Hippocampal formation (tissue), 2 donors: ENCODE measurements at places on chromosomes 4 and X.

DNA sequence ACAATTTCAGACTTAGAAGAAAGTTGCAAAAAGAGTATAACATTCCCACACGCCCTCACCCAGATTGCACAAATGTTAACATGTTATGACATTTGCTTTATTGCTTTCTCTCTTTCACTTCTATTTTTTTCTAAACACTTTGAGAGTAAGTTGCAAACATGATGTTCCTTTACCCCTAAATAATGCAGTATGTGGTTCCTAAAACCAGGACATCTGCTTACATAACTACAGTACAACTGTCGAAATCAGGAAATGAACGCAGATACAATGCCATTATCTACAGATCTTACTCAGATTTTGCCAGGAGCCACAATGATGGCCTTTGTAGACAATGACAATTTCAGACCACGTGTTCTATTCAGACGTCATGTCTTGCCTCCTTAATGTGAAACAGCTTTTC lies 22.4 kb downstream of the SH3TC1 start:
- no peak for DNase-seq

GRCh38 chrX:108313669-108314068 lies 124.6 kb downstream of the COL4A6 start:
- DNase-seq, result no peak

DNA sequence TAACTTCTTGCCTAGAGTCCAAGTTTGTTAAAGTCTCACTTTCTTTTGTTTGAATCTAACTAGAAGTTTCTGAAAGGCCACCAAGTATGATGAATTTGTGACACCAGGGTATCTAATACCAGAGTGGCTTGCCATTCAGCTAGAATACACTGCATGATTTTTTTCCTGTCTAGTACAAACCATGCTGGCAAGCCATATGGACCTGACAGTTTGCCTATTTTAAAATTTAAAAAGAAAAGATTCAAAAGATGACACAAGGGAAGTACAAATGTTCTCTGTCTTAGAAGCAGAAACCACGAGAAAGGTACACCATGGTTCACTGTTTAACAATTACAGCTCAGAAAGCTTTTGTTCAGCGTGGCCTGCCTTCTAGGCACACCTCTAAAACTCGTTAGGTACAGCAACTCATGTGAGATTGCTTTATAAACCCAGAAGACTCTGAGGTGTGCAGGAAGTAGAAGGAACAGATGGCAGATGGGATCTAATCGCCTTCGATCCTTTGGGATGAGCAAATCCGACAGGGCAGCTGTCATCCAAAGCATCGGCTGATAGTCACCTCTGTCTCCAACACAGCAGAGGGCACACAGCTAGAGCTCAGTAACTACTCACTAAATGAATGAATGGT lies 35.4 kb upstream of the CENPU start:
- DNase-seq, result no peak

DNA sequence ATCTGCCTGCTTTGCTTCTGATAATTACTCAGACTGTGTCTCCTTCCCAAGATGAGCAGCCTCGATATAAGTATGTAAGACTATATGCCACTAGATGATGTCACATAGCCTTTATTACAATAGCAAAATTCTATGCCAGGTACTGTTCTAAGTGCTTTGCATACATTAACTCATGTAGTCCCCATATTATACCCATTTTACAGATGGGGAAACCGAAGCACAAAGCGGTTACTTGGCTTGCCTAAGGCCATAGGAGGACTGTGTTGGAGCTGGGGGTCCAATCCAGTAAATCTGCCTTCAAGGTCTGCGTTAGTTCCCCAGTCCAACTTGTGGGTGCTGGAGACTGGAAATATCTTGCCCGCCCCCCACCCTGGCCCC lies 826 bp upstream of the SCML1 start:
- no peak for DNase-seq

DNA sequence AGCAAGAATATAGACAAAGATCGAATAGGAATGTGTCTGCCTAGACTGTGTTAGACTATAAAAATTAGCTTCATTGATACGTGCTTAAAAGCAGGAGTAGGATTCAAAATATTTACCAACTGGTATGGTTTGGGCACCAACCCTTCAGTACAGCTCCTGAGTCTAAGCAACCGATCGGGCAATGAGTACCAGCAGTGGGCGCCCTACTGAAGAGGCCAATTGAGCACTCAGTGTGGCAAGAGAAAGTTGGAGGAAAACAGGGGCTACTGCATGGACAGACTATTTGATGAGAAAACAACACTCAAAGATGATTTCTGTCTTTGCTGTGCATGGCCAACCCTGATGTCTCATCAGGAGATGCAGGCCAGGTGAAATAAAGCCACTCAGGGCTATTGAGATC lies 176.0 kb upstream of the NWD2 start:
- no peak for DNase-seq

GRCh38 chr4:169070071-169070894 lies 60.2 kb upstream of the CBR4 start:
- no peak for DNase-seq

DNA sequence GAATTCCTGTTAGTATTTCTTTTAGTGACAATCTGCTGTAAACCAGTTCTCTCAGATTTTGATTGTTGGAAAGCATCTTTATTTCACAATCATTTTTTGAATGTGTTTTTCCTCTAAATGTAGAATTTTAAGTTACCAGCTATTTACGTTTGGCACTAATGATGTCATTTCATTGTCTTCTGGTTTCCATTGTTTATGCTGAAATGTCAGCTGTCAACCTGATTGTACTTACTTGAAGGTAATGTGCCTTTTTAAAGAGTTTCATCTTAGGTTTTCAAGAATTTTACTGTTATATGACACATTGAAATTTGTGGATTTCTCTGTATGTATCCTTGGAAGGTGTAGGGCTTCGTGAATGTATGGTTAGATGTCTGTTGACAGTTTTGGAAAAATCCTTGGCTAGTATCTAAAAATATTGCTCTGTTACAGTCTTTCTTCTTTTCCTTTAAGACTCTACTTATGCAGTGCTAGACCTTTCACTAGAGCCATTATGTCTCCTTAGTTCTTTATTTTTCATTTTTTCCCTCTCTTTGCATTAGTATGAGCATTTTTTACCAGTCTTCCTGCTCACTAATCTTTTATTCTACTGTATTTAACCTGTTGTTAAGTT lies 30.4 kb downstream of the SMAD1 start:
- no peak for DNase-seq

DNA sequence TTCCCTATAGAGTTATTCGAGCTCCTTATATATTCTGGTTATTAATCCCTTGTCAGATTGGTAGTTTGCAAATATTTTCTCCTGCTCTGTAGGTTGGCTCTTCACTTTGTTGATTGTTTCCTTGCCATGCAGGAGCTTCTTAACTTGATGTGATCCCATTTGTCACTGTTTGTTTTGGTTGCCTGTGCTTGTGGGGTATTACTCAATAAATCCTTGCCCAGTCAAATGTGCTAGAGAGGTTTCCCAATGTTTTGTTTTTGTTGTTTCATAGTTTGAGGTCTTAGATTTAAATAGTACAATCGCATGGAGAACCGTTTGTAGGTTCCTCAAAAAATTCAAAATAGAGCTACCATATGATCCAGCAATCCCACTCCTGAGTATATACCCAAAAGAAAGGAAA lies 2.3 kb upstream of the SYTL5 start:
- no peak for DNase-seq

- DNase-seq, result peak; percentile 50
These were observed 92.2 kb upstream of the RAPGEF2 start for GRCh38 chr4:159010563-159011260.

DNA sequence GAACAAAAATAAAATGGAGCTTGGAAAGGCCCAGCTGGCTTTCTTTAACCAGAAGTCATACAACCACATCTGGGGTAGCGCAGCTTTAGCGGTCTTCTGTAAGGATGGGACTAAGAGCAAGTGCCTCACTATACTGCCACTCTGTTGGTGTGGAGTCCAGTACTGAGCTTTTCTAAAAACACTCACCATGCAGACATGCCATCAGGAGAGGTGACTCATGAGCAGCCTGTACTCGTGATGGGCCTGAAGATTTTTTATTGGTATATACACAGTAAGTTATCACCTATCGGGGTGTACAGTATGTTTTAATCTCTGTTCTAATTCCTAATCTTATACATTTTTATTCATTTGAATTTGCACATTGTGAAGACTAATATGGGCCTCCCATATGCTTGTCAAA lies 9.6 kb downstream of the PPP3CA start:
- no peak for DNase-seq

GRCh38 chrX:116806288-116806802 lies 343.6 kb upstream of the CT83 start:
- DNase-seq, result no peak

GRCh38 chr4:125546272-125546671 lies 231.5 kb downstream of the FAT4 start:
- no peak for DNase-seq

DNA sequence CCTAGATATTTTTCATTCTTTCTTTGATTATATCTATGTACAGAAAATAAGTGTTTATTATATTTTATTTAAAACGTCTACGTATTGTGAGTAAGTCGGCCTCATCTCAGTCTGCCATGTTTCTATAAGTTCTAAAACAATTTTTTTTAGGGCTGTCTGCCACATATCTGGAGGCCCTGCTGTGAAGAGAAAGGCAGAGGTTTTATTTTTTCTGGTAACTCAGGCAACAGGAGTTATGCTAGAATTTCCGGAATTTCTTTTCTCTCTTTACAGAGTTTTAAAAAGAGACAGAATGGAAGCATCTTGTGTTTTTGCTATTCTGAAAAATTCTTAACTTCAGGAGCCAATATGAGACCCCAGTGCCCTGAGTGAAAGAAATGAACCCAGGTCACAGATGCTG lies 1124.0 kb upstream of the TENM3 start:
- DNase-seq, result no peak

DNA sequence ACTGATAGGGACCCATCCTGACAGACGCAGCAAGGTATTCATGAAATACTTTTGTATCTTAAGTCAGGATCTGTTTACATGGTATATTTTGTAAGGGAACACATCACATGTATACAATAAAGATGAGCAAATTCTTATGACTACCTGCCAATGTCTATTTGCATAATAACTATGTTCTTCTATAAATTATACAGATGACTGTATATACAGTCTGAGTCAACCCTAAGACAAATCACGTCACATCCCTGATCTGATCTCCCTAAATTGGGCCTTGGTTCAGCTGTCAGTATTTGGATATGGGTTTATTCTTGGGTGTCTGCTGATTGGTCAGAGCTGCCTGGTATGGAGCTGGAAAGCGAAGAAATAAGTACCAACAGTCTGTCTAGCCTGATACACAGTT lies 93.3 kb downstream of the SERPINA7 start:
- DNase-seq, result no peak

GRCh38 chr4:40887764-40888131 lies 138.0 kb downstream of the NSUN7 start:
- DNase-seq, result no peak

GRCh38 chr4:126273746-126274145 lies 959.0 kb downstream of the FAT4 start:
- DNase-seq, result no peak

DNA sequence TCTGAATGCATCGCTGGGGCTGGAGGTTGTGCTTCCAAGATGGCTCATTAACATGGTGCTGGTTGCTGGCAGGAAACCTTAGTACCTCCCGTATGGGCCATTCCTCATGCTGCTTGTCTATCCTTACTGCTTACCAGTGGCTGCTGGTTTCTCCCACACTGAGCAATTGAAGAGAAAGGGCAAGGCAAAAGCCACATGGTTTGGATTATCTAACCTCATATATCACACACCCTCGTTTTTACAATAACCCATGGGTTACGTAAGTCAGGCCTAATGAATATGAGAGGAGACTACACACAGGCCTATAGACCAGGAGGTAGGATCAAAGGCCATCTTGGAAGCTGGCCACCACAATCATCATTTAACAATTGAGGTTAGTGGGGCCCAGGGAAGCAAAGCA lies 141.8 kb upstream of the EDNRA start:
- DNase-seq, result no peak

GRCh38 chr4:51943221-51943620 lies 76.9 kb downstream of the LRRC66 start:
- no peak for DNase-seq

DNA sequence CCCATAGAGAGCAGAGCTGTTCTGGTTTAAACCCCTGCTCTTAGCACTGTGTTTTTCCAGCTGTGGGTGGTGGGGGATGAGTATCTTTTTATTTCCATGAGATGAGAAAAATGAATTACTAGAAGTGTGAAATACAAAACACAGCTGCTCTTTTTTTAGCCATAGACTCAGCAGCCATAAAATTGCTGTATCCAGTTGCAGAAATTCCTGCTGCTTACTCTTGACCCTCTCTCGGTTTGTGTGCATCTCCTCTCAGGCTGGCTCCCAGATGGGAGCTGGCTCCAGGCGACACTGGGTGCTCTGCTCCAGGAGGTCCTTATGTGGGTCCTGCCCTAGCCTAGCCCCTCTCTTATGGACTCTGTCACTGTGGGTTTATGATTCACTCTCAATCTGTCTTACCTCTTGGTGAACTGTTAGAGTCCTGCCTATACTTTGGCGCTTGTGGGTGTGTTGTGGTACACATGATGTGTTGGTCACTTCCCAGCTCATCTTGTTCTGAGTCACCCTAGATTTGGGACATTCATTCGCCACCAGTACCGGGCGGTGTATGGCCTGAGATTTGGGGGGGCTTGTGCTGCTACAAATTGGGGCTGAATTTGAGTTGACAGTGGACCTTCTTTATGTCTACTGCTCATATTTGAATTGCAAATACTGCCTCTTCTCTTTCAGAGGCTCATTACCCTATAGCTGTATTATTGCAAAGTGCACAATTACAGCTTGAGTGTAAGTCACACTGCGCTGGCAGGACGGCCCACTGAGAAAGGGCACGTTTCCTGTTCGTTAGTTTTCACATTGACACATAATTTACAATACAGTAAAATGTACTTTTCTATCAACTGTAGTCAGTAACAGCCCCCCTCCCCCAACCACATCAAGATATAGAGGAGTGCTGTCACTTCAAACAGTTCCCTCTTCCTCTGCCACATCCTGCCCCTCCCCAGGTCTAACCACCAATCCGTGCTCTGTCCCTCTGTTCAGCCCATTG lies 46.9 kb upstream of the MSANTD1 start:
- no peak for DNase-seq

GRCh38 chrX:154396973-154397887 lies 947 bp upstream of the RPL10 start:
- no peak for DNase-seq

DNA sequence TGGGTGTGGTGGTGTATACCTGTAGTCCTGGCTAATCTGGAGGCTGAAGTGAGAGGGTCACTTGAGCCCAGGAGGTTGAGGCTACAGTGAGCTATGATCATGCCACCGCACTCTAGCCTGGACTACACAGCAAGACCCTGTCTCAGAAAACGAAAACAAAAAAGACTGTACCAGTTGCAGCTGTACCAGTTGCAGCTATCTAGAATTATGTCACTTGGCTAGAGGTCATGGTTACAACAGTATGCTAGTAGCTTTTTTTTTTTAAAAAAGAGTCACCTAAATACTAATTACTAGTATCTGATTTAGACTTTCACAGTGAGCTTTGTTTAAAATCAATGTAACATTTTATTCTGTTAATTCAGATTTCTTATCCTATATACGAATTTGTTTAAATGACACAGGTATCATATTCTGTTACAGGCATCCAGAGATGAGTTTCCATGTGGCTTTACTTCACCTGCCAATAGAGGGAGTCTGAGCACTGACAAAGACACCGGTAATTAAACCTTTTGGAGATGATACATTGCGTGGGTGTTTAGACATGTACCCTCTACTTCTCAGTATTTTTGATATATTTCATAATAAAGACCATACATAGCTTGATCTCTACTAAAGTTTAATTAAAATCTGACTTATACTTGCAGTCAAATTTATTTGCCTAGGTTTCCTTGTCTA lies 100.2 kb upstream of the IL13RA1 start:
- DNase-seq, result no peak
